ENCODE measurements at places on chromosomes 1 and 21.
A peak's percentile ranks its signal among the peaks of the same experiment; 100 is the strongest.

DNA sequence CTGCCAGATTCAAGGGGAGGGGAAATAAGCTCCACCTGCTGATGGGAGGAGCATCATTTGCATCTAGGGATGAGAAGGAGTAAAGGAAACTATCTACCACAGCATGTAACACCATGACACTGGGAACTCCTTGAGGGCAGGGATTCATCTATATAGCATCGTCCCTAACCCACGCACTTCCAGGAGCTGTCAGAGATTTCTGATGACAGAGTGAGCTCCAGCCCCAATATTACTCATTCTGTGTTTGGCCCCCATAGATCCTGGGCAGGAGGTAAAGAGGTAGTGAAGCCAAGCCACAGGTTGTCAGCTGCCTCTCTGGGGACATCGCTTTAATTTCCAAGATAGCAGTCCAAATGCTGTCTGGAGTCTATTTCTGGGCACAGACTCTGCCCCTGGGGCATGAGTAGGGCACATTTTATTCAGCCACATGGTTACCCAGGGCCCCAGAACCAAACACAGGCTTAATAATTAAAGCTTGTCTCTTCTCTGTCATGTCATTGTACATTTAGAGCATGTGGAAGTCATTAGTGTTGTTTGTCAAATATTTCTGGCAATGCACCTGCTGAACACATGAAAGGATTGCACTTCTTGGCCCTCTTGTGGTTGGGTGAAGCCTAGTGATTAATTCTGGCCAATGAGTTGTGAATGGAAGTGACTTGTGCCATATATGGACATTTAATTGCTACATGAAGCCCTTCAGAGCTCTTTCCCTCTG, 105.9 kb upstream of the POU3F1 start:
- DNase-seq, result no peak

DNA sequence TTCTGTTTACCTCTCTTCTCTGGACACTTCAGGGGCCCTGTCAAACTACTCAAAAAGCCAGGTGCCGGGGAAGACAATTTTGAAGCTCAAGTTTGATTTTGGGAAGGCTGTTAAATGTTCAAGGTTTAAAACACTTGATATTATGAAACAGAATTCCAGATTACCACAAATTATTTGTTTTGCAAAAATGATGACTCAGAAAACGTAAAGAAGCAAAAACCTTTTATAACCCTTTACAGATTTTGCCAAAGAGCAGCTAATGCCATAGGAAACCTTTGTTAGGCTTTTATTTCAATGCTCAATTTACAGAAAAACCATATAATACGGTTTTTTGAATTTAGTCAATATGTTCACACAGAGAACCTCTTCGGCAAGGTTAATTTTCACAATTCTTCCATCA, 593.4 kb upstream of the ZP4 start:
- no peak for DNase-seq

- no peak for DNase-seq
Measured at GRCh38 chr21:33754481-33754880, 112.2 kb downstream of the ITSN1 start.

- DNase-seq, result no peak
Measured at GRCh38 chr1:53176452-53177208, 20.0 kb upstream of the CPT2 start.

- DNase-seq, result no peak
Measured at GRCh38 chr1:224996266-224996665, 66.8 kb downstream of the DNAH14 start.

GRCh38 chr1:204123376-204123775, 28.5 kb downstream of the ETNK2 start:
- DNase-seq, result no peak

DNA sequence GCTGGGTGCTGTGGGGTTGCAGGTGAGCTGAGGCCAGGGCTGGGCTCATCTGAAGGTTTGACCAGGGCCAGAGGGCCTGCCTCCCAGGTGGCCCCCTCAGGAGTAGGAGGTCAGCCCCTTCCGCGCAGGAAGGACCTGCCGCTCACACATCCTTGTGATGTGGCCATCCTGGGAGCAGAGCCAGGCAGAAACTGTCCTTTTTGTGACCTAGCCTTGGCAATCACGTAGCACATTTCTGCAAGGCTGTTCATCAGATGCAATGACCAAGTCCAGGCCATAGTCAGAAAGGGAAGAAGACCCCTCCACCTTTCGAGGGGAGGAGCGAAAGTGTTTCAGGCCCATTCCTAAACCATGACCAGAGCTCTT, 55.5 kb upstream of the TRAPPC10 start:
- DNase-seq, result no peak

DNA sequence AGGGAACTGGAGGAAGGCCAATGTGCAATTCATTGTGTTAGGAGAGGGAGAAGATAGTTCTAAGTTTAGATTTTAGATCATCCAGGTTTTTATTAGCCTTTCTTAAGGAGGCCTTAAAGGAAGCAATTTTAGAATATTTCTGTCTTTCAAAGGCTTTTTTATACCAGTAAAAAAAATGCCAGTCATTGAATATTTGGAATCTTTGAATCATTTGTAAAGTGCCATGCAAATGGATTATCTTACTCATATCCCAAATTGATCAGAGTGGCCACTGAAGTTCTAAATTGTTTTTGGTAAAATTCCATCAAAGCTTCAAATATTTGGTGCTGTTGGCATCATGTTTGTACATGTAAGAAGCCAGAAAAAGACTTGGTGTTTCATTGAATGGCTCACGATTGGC, 244.8 kb downstream of the RPS6KC1 start:
- no peak for DNase-seq

- no peak for DNase-seq
Measured at GRCh38 chr1:58143972-58144697, 402.4 kb downstream of the OMA1 start.

- DNase-seq, result no peak
Measured at GRCh38 chr1:56106531-56107274, 472.7 kb downstream of the PLPP3 start.

- DNase-seq, result no peak
Measured at GRCh38 chr1:246078888-246079252, 428.2 kb downstream of the SMYD3 start.

- DNase-seq, result no peak
Measured at GRCh38 chr1:20558191-20558590, 5.8 kb downstream of the FAM43B start.

DNA sequence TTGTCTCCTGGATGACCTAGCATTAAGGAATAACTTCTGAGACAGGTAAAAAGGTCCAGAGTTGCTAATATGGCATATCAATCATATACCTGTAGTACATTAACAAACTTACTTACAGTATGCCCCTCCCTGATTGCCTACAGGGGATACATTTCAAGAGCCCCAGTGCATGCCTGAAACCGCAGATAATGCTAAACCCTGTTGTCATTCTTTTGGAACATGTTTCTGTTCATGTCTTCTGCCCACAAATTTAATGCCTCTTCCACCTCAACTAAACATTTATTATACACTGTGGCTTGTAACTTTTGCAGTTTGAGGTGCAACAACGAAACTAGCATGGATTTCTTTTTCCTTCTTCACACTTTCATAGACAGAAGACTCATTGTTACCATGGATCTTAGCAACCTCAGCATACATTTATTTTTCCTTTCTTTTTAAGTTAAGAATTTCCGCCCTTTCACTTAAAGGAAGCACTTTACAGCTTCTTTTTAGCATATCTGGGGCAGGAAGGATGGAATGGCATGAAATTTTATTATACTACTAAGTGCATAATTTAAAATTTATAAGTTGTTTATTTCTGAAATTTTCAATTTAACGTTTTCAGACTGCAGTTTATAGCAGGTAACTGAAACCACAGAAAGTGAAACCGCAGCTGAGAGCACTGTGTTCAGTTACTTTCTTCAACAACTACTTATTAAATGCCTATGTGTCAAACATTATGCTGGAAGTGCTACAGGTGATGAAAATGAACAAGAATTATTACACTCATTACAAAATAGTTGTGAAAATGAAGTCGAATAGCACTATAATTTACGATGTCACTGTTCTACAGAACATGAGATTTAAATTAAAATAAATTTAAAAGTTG, 25.3 kb downstream of the F13B start:
- no peak for DNase-seq

DNA sequence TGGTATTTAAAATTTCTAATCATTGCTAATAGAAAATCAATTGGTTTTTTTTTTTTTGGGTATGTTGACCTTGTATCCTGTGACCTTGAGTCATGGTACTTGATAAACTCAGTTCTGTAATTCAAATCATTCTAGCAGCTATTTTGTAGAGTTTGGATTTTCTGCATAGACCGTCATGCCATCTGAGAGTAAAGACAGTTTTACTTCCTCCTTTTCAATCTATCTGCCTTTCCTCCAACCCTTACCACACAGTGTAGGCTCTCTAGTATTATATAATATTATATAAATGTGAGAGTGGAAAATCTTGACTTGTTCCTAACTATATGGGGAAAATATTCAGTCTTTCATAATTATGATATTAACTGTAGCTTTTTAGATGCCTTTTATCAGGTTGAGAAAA, 7.0 kb downstream of the TDRD5 start:
- DNase-seq, result no peak

DNA sequence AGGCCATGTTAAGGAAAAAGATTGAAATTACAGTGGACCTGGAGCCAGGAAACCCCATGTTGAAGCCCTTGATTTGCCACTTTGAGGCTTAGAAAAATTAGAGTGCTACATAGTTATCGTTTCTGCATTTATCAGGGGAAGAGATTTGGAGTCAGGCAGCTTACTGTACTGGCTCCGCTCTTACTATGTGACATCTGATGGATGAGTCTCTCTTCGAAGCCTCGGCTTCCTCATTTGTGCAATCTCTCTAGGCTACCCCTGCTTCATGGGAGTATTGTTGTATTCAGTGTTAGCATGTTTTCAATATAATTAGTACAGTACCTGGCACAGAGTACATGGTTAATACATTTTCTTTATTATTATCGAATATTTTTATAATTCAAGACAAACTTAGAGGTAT, 480.4 kb upstream of the USP24 start:
- no peak for DNase-seq

DNA sequence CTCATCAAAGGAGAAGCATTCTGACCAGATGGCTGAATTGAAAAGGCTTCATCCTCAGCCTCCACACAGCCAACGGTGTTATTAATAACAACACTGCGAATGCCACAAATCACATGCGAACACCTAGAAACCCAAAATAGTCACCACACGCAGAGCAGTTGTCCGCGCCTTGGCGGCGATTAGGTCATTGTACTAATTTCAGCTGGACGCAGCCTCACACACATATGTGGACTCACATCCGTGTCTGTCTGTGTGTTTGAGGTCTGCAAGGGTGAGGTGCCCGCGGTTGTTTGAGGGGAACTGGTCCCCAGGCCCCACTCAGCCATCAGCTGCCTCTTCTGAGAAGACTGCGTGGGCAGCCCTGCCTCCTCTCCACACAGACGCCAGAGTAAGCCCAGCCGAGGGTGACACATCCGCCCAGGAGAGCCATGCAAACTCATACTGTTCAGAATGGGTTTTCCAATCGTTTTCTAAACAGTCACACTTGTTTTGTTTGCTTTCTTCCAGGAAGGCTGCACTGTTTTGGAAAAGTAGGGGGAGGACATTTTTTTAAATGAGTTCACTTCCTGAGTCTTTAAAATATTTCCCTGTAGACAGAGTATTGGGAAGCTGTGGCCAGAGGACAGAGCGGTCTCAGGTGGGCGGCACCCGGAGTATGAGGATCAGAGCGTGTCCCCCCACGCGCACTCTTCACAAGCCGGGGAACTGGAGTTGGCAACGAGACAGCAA, 53.4 kb downstream of the TOMM20 start:
- DNase-seq, result no peak

GRCh38 chr1:234309598-234310459, 63.4 kb upstream of the COA6 start:
- DNase-seq, result peak; percentile 51

DNA sequence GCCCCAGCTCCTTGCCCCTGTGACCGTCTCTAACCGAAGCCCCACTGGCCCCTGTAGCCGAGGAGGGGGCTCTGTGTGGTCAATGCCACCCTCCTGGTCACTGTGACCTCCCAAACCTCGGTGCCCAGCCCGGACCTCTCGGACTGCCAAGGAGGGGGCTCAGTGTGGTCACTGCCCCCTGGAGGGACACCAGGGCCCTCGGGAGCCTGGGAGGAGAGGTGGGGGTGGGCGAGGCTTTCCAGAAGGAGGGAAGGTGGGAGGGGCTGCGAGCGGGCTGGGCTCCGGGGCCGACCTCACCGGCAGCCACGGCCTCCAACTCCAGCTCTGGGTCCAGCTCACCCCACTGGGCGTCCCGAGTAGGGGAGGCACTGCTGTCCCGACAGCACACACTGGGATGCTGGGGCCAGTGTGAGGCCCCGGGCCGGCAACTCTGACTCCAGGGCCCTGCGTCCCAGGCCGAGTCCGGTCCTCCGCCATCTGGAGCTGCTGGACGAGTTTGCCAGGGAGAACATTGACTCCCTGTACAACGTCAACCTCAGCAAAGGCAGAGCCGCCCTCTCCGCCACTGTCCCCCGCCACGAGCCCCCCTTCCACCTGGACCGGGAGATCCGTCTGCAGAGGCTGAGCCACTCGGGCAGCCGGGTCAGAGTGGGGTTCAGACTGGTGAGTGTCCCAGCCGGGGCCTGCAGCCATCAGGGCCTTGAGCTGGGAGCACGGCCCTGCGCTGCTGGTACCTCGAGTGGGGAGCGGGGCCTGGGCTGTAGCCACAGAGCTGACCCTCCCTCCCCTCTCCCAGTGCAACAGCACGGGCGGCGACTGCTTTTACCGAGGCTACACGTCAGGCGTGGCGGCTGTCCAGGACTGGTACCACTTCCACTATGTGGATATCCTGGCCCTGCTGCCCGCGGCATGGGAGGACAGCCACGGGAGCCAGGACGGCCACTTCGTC, 6.4 kb downstream of the SCNN1D start:
- DNase-seq, result no peak

DNA sequence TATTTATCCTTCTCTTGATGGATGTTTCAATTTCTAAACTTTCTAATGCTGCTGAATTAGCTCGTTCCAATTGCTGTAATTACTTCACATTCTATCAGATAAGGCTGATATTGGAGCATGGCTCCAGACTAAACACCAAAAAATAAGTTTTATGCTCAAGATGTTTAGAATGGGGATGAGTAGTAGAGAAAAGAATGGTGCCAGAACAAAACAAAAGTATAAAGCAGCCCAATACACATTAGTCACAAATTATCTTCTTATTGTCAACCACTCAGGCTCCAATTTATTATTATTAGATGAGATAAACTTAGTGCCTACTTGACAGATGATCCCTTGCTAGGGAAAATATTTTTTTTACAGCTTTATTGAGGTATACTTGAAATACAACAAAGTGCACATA, 21.8 kb downstream of the ATPAF1 start:
- no peak for DNase-seq

GRCh38 chr1:216830424-216831210, 107.4 kb upstream of the ESRRG start:
- DNase-seq, result no peak

GRCh38 chr1:9438431-9439073, 100.7 kb upstream of the SLC25A33 start:
- DNase-seq, result no peak
